Activated CD8-positive, alpha-beta memory T cell treated with anti-CD3 and anti-CD28 coated beads for 48 hours (primary cell): ENCODE measurements at places on chromosomes 3 and 15.

- no peak for DNase-seq
Measured at GRCh38 chr3:78794431-78794830, 973.4 kb downstream of the ROBO1 start.

- DNase-seq, result no peak
Measured at GRCh38 chr15:52734329-52734728, 55.1 kb upstream of the ATOSA start.

DNA sequence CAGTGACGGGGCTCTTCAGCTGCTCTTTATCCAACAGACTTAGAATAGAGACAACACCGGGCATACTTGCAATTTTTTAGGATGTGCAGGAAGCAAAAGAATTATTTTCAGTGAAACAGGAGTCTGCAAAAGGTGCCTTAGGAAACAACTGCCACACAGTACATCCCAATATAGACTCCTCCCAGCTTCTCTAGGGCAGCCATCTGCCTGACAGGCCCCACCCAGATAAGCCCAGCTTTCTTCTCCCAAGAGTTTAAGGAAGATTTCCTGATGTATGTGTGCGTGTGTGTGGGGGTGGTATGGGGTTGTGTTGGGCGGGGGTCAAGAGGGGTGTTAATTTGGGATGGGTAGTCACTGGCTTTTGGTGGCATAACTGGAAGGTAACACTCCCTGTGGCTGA, 21.5 kb downstream of the MAP2K1 start:
- no peak for DNase-seq

DNA sequence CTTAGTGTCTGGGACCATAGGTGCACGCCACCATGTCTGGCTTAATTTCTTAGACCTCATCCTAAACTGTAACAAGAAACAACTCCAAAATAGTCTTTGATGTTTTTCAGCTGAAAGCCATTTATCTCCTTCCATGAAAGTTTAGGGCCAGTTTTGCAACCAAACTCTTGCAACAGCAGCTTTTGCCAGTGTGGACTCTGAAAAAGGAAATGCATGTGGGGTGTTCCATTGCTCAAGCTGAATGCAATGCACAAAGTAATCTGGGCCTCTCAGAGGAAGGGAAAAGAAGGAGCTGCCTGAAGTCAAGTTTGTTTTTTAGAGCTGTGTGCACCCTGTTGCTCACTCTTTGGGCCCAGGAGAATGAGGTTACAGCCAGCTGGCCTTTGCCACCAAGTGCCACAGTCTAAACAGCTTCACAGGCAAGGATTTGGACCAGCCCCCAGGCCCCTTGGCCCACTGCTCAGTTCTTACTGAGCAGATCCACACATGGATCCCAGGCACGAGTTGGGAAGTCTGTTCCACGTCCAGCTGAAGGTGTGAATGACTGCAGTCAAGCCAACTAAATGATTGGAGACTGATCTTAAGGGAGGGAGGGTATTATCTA, 212.3 kb upstream of the LRRFIP2 start:
- DNase-seq, result no peak

GRCh38 chr15:55289011-55289745, 435 bp downstream of the RAB27A start:
- DNase-seq, result no peak

- no peak for DNase-seq
Measured at GRCh38 chr3:32995098-32995497, 43.7 kb downstream of the CCR4 start.

DNA sequence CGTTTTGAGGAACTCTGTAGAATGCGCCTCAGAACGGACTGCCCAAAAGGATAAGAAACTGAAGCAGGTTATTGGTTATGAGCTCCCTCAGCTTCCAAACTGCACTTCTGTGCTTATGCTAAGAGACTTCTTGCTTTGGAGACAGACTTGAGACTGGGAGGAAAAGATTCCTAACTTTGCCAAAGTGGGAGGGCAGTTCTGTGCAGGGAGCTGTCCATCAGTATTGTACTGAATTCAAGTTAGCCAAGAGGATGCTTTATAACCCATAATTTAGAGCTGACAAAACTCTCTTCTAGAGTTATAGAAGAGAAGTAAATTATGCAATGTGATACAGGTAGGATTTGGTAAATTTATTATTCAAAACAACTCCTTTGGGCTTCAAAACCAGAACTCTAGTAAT, 519.8 kb upstream of the GBE1 start:
- DNase-seq, result no peak

DNA sequence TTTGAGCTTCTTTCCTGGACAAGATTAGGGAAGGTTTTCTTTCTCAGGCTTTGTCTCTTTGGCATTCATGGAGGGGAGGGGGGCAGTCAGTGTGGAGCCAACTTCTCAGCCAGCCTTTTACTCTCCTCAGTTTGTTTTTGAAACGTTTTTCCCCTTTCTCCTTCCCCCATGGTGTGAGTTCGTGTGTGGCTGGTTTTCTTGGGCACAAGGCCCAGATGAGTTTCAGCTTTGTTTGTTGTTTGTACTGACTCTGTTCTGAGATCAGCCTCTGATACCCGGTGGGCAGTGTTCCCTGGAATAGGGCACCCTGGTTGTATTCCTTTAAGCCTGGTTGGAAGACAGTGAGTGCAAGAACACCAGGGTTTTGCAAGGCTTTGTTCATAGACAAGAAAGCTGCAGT, 168.2 kb upstream of the RARB start:
- DNase-seq, result no peak

GRCh38 chr15:71443538-71443937, 328.3 kb downstream of the THSD4 start:
- no peak for DNase-seq

GRCh38 chr15:99169769-99170311, 65.0 kb downstream of the SYNM start:
- no peak for DNase-seq

- no peak for DNase-seq
Measured at GRCh38 chr3:106963442-106963841, 413.8 kb upstream of the CCDC54 start.
